GM12878 (cell line): ENCODE measurements at places on chromosomes 6 and 20.
A peak's percentile ranks its signal among the peaks of the same experiment; 100 is the strongest.

DNA sequence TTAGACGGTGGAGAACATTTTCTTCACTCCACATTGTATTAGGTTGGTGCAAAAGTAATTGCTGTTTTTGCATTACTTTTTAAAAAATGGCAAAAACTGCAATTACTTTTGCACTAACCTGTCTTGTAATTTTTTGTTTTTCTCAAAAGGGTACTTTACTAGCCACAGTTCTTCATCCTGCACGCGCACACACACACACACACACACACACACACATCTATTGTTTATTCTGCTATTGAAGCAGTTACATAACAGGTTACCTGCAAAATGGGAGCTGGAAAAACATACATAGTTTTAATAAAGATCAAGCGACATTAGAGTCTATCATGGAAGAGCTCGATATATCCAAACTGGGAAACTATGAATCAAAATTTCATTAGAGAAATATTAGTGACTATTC, 235.2 kb downstream of the SIM1 start:
- DNase-seq, result no peak

DNA sequence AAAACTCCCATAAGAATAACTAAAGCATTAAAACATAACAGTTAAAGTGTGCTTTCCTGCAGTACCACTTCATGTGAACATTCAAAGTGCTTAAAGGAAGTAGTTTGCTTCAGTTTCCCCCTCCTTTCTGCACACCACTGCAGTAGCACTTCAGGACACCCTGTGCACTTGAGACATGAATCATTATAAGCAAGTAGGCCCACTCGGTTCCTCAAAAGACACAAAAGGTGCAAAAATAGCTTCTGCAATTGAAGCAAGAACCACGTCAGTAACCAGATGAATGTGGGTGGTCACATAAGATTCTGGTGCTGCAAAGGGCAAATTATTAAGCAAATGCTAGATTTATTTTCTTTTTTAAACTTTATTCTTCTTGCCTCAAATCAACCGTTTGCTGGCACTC, 160.6 kb downstream of the HIVEP2 start:
- DNase-seq, result peak; percentile 86

- DNase-seq, result no peak
These were observed 1.8 kb upstream of the ABT1 start for GRCh38 chr6:26594730-26595632.

GRCh38 chr20:31593221-31594001, 11.7 kb upstream of the ID1 start:
- no peak for DNase-seq

GRCh38 chr6:169800668-169801395, 49.4 kb downstream of the ERMARD start:
- DNase-seq, result no peak

GRCh38 chr20:57582432-57583288, 21.8 kb downstream of the PCK1 start:
- DNase-seq, result no peak

- DNase-seq, result no peak
These were observed 246.1 kb downstream of the TFAP2C start for GRCh38 chr20:56875052-56875659.

DNA sequence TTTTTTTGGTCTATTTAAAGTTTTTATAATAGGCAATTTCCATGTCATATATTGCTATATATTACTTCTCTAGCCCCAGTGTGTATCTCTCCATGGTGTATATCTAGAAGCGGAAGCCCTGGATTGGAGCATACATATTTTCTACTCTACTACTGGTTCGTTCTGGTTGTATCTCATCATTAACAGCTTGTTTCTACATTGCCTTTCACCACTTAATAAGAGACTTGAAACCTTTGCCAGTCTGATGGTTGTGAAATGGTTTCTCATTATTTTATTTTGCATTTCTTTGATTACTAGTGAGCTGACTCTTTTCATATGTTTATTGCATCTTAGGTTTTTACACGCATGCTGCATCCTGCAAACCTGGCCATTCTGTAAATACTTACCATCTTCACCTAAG, 3.6 kb downstream of the DSTN start:
- DNase-seq, result no peak

- DNase-seq, result no peak
These were observed 7.0 kb downstream of the COL9A3 start for GRCh38 chr20:62823688-62824475.

- no peak for DNase-seq
These were observed 8.8 kb downstream of the TMEM151B start for GRCh38 chr6:44278774-44279697.

- no peak for DNase-seq
These were observed 157.8 kb downstream of the SAMD5 start for GRCh38 chr6:147666255-147666654.

DNA sequence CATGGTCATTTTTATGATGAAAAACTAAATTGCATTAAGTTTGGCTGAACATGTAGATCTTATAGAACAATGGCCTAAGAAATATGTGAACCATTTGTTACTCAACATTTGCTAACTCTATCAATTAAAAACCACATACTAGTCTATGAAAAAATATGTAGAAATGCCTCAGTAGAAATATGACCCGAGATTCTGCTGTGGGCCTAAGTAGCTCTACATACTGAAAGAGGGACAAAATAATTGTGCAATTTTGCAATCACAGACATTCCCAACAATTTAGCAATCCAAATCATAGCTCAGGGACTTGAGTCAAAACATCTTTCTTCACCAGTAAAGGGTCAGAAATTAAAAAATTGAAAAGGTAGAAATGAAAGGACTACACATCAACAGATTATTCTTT, 619.0 kb downstream of the FRK start:
- DNase-seq, result no peak

DNA sequence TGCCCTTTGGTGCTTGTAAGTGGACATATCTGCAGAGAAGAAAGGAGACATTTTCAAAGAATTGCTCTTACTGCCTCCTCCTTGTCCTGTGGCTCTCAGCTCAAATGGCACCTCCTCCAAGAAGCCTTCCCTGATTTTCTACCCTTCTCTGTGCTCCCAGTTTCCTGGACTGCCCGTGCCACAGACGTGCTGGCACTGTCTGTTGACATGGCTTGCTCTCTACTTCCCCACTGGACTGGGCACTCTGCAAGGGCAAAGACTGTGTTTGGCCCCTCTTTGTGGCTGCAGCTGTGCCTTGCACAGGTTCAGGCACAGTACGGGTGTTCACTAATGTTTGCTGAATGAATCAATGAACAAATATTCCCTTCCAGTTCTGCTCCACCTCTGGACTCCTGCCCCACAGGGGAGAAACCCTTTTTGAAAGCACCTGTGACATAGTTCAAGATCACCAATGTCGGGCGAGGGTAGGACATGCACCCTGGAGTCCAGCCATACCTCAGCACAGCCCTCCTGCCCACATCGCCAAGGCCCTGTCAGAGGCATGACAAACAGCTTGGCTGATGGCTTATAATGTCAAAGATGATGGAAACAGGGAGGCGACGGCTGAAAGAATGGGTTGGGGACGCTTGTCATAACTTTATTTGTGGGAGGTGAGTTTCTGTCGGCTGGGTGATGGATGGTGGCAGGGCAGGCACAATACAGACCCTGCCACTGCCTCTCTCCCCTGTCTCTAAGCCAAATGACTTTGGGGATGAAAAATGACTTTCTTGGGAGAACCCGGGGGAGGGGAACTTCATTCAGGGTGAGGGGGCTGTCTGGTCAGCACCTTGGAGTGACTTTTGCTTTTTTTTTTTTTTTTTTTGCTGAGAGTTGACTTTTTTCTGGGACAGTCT, 15.6 kb upstream of the CTNNBL1 start:
- DNase-seq, result no peak

DNA sequence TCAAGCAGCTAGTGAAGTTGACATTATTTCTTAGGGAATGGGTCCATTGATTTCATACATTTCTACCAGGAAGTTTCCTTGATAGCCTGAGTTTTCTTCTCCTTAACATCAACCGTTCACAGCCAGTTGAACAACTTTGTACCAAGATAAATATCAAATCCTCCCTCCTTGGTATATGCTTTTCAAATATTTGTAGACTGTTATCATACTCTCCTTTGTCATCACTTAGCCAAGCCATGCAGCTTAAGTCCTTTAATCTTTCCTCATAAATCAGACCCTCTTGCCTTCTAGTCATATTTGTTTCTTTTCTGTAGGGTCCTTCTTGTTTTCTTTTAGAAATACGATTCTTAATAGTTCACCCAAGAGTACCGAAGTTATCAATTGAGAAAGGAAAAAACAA, 25.6 kb downstream of the RFX6 start:
- no peak for DNase-seq

DNA sequence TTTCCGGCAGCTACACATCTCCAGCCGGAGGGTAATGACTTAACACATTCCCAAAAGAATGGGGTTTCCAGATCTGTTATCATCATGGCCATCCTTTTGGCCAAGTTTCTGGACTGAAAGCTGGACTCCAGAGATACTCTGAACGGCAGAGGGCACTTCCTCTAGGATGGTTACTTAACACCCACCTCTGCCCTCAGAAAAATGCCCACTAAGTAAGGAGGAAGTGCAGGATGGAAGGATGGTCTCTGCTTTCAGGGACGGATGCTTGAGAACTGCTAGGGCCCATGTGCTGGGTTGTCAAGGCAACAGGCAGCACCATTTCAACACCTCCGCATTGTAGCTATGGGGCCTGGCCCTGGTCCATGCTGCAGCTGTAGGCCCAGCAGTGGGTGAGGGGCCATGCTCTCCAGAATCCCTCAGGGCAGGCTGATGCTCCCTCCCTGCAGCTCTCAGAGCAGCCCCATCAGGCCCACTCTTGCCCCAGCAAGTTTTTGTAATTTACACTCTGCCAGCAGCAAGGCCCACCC, 16.5 kb upstream of the TGM3 start:
- no peak for DNase-seq

DNA sequence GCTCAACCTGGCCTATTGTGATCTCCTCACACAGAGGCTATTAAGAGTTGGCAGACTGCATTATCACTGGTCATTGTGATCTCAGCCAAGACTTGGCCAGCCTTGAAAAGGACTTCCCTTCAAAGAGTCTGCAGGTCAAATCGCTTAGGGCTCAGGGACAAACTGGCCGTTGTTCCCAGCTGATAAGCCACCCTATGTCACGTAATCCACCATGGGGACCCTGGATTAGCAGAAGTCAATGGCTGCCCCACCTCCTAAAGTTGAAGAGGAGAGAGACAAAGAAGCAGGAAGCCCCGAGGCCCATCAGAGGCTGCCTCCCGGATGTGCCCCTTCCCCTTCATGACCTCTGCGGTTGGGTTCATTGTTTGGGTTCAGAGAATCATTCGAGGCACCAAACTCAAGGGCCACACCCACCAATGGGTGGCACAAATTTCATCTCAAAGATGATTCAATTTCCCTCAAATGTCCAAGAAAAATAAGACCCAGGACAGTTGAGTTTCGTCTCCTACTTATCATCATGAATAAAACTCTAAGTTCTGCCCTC, 56.6 kb downstream of the BPIFB1 start:
- no peak for DNase-seq

GRCh38 chr20:24432046-24432442, 37.4 kb upstream of the SYNDIG1 start:
- DNase-seq, result no peak

DNA sequence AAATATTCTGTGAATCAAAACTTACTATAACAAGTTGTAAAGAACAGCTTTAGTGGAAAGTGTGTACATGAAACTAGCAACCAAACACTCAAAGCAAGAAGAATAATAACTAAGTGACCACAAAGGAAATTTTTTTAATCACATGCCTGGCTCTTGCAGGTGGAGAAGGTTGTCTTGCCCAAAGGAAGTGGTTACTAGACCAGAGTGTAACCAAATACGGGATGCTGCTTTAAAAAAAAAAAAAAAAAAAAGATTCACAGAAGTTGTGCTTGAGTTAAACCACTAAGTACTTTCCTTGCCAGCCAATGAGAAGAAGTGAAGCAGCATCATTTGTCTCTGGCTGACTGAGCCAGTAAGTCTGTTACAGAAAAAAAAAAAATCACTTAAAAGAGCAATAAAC, 19.1 kb upstream of the HLA-DQB1 start:
- DNase-seq, result peak; percentile 95

DNA sequence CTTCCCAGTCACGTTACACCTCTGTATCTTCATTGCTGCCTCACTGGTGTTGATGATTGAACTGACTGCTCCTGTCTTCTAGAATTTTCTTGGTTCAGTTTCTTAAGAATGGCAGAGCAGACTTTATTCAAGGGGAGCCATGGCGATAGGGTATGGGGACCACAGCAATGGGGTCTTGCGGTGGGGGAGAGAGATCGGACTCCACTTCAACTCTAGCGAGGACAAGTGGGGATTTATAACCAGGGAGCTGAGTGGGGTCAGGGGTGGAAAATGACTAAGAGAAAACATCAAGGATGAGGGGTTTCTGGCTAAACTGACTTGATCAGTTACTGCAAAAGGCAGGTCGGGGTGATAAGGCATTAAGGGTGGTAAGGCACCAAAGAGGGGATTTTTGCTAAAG, 156.4 kb downstream of the CD83 start:
- DNase-seq, result no peak

DNA sequence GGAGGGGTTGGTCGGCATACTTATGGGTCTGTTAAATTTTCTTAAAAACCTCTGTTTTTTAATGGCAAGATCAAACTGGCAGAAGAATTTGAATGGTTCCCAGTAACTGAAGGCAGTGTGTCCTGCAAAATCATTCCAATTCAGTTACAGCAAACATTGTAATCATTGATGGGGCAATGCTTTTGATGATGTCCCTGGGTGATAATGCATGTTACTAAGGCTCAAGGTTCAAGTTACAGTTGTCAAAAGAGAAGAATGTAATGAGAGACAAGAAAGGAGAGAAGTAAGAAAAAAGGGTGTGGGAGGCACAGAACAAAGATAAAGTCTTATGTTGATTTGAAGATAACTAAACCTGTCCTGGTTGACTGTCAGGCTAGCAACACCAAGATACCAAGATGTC, 54.9 kb downstream of the CEP162 start:
- no peak for DNase-seq

GRCh38 chr6:98583506-98583905, 250.9 kb upstream of the POU3F2 start:
- no peak for DNase-seq

DNA sequence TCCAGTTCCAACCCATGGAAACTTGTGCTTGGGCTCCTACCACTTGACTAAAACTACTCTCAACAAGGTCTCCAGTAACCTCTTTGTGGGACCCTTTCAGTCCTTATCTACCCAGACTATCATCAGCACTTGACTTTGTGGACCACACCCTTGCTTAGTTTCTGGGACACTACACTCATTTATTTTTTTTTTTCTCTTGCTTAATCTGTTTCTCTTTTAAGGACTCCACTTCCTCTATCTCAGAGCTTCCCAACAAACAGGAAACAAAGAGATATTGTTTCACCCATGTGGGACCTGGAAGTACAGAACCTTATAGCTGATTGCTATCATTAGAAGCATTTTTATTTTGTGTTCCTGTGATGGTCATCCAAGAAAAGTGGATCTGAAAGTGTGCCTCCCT, 28.8 kb upstream of the ME1 start:
- DNase-seq, result no peak

DNA sequence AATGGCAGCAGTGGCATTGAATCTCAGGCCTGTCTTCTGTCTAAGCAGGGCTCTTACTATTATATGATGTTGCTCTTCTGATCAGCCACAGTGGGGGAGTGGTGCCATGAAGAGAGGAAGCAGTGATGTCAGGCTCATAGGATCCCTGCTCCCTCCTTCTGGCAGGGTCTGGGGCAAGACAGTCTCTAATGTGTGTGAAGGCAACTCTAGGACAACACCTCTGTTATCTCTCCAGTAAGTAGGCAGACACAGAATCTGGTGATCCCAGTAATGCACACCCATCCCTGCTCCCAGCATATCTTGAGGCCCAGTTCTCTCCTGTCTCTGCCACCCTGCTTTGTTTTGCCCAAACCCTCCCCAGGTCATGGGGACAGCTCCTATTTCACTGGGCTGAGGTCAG, 8.8 kb downstream of the C20orf202 start:
- DNase-seq, result no peak
